ENCODE measurements at places on chromosomes 7 and 10.

GRCh38 chr10:130430291-130430690, 294.1 kb downstream of the GLRX3 start:
- no peak for DNase-seq

GRCh38 chr10:24953675-24954074, 1.3 kb upstream of the PRTFDC1 start:
- no peak for DNase-seq

- peak; percentile 80 for DNase-seq
These were observed at the start of gene POR for GRCh38 chr7:75914655-75915415. POR (plus strand) TSS chr7:75915155; CDS start chr7:75954002, 38,847 bp downstream.

GRCh38 chr7:105934572-105935185, 28.4 kb upstream of the CDHR3 start:
- DNase-seq: no peak

DNA sequence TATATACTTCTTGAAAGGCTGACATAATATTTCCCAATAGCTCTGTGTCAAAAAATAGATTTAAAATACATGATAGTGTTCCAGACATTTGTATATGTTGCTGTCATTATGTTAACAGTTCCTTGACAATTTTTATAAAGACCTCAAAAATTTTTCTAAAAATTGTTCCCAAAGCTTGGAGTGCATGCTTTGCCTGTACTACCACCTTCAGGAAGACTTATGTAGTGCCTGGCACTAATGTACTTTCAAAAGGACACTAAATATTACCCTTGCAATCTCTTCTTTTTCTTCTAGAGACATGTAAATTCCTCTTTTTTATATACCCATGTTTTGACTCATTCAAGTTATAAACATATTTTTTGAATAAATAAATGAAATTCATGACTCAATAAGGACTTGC, 48.0 kb upstream of the SP8 start:
- DNase-seq: no peak

Measured in astrocyte (in vitro differentiated cells and primary cell).